ENCODE measurements at places on chromosomes 4 and X.
A peak's percentile ranks its signal among the peaks of the same experiment; 100 is the strongest.

DNA sequence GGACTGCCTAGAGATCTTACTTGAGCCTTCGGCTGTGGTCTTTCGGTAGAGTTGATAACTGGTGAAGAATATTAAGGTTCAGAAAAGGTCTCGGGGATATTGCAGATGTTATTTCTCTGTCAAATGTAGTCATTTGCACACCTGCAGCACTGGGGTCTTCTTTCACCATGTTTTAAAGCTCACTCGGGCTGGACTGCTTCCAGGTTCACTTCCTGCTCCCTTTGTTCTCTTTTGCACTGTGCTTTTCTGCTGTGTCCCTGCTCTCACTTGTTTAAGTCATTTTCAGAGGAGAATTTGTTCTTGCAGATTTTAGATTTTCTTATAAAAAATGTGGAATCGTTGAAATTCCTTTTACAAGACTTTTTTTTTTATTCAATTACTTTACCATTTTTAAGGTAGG is 68.5 kb downstream of the BMPR1B start:
- no peak for DNase-seq

GRCh38 chr4:147378780-147379179 is 102.1 kb upstream of the EDNRA start:
- no peak for DNase-seq

DNA sequence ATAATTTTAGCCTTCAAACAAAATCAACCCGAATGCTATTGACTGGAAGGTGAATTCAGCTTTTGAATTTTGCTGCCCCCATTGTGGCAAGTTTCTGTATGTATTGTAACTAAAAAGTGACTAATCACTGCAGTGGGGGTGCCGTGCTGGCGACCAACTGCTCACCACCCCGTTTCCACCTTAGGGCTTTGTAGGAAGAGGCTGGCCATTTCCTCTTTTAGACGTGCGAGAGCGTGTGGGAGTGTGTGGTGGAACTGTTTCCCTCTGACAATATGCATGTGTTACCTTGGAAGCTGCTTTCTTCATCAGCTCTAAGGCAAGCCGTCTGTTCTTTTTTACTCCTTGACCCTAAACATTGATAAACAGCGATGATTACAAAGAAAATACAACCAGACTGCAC is 78.8 kb downstream of the SEL1L3 start:
- no peak for DNase-seq

DNA sequence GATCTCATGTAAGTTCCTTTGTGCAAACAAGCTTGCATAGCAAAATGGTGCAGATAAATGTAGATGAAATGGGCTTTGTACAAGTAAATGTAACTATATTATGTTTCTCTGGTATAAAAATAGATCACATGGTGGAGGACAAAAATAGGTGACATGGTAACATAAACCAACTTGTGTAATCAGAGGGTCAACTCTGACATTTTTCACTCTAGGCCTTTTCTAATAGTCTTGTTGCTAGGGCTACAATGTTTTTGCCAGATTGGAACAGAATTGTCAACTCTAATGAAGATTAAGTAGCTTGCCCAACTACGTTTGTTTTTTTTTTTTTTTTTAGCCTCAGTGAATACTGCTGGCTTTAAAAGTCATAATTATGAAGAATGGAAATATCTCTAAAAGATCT is 11.5 kb downstream of the MAD2L1 start:
- DNase-seq, result no peak

DNA sequence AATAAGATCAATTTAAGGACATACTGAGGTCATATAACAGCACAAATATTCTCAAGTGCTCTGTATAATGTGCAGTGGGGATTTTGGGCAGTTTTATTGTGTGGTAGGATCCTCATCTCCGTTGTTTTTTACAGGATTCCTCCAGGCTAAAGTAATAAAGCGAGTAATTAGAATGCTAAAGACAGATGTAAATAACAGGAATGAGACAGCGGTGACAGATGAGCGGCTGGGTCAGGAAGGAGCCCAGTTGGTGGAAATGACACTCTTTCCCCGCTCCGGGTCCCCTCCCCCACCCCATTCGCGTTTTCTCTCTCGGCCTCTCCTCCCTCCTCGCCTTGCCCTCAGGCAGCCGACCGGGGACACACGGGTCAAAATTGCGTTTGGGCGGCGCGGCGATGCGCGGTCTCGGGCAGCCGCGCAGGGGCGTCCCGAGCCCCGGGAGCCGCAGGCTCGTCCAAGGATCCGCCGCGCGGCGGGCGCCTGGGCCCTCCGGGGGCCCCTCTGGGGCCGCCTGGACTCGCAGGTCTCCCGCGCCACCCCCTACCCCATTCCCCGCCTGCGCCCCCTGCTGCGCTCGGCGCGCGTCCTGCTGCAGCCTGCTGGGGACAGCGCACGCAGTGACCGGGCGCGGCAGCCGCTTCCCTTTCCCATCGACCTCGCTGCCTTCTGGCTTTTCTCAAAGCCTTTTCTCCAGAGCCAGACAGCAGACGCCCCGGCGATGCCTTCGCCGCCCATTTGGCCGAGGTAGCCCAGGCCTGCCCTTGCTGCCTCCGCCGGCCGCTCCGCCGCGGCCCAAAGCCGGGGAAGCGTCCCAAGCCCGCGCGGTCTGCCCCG is 16.2 kb downstream of the POU4F2 start:
- peak; percentile 7 for DNase-seq

DNA sequence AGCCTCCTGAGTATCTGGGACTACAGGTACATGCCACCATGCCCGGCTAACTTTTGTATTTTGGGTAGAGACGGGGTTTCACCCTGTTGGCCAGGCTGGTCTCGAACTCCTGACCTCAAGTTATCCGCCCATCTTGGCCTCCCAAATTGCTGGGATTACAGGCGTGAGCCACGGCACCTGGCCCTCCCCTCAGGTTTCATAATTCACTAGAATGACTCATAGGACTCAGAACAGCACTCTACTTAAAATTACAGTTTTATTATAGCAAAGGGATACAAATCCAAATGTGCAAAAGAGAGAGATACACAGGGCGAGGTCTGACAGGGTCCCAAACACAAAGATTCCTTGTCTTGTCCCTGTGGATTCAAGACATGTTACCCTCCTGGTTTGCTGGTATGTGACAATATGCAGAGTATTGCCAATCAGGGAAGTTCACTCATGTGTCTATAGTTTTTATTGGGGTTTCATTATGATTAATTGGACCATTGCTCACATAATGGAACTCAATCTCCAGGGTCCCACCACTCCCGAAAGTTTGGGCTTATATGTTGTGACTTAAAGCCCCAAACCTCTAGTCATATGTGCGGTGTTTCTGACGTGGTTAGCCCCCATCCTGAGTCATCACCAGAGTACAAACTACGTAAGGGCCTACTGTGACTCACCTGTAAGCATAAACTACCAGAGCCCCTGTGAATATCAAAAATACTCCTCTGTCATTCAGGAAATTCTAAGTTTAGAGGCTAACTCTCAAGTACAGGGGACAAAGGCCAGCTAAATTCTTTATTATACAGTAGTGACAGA is 5.2 kb downstream of the YIPF6 start:
- peak; percentile 93 for DNase-seq

DNA sequence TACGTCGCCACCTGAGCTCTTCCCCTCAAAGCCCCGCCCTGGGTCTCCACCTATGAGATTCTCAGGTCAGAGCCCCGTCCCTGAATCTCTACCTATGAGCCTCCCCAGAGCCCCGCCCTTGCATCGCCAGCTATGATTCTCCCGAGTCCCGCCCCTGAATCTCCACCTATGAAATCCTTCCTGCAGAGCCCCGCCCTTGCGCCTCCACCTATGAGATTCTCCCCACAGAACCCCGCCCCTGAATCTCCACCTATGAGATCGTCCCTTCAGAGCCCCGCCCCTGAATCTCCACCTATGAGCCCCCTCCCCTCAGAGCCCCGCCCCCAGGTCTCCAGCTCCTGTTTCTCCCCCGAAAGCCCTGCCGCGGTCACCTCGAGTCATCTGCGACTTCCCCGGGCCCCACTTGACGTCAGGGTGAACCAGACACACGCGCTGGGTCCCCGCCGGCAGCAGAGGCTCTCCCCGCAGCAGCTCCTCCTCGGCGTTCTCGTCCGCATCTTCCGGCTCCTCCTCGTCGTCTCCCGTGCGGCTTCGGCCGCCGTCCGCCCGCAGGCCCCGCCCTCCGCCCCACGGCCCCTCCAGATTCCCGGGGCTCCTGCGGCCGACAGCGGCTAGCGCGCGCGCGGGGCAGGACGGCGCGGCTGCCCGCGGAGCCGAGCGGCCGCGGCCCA is 393 bp downstream of the GTPBP6 start:
- DNase-seq, result peak; percentile 97

GRCh38 chr4:47413521-47413920 is 50.0 kb downstream of the COMMD8 start:
- DNase-seq, result no peak

DNA sequence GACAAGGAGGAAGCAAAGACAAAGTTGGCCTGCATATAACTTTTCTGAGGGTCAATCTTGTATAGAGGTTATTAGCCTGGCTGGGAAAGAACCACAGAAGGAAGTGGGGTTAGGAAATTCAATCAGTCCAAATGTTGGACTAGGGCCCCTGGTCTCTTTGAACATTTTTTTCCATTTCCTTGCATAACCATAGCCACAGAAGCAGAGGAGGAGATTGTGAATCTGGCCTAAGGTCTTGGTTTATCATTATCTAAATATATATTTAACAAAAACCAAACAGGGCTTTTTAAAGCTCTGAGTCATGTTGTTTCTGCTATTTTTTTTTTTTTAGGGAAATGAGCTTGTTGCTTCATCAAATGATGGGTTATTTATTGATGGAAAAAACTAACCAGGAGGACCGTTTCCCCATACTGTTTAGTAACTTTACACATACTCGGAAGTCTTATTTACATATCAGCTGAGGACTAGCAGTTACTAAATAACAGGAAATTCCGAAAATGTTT is 97.7 kb upstream of the ACSL4 start:
- DNase-seq, result peak; percentile 75

DNA sequence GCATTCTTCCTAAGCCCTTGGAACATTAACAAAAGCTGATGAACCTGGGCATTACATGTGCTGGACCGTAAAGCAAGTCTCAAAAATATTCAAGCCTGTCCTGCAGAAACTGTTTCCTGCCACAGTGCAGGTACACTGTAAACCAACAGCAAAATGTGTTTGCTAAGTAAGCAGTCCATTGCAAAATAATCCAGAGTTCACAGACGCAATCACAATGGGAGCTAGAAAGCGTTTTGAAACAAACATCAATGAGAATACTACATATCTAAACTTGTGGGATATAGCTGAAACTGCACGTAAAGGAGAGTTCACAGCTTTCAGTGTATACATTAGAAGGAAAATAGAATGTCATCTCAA is 61.6 kb downstream of the RGS12 start:
- DNase-seq, result no peak

DNA sequence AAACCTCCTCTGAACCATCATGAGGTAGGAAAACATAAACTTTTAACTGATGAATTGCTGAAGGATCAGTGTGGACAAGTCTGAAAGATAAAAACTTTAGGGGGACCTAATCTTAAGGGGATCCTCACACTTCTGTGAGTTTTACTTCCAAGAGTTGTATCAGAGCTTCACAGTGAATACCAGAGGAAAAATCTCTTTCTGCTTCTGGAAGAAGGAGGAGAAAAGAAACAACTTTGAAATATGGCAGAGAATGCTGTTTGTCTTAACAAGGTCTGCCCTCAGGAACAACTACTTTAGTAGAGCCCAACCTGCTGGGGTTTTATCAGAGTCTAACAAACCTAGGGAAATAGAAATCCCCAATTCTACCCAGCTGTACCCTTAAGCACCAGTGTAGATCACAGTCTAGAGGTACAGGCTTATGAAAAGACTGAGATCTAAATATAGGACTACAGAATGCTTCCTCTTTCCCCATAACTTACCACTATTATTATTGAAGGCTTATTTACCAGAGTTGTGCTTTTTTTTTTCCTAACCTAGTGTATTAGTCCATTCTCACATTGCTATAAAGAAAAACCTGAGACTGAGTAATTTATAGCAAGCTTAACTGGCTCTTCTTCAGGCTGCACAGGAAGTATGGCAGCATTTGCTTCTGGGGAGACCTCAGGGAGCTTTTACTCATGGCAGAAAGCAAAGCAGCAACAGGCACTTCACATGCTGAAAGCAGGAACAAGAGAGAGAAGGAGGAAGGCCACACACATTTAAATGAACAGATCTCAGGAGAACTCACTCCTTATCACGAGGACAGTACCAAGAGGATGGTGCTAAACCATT is 167.9 kb downstream of the CAMK2D start:
- DNase-seq, result no peak

GRCh38 chrX:24862343-24862742 is 153.4 kb downstream of the ARX start:
- peak; percentile 52 for DNase-seq

DNA sequence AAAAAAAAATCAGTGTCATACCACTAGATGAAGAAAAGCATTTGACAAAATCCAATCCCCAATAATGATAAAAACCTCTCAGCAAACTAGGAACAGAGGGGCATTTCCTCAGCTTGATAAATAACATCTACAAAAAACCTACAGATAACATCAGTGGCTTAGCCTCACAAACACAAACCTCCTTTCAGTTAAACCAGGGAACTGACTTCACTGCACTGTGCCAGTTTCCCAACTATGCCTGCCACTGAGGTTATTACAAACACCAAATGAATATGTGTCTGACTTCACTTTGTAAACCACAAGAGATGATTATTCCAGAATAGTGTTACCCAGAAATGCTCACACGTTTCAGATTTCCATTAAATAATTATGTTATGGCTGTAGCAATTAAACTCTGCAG is 15.3 kb downstream of the MTMR8 start:
- no peak for DNase-seq

GRCh38 chrX:93932471-93933220 is 258.6 kb downstream of the FAM133A start:
- no peak for DNase-seq

DNA sequence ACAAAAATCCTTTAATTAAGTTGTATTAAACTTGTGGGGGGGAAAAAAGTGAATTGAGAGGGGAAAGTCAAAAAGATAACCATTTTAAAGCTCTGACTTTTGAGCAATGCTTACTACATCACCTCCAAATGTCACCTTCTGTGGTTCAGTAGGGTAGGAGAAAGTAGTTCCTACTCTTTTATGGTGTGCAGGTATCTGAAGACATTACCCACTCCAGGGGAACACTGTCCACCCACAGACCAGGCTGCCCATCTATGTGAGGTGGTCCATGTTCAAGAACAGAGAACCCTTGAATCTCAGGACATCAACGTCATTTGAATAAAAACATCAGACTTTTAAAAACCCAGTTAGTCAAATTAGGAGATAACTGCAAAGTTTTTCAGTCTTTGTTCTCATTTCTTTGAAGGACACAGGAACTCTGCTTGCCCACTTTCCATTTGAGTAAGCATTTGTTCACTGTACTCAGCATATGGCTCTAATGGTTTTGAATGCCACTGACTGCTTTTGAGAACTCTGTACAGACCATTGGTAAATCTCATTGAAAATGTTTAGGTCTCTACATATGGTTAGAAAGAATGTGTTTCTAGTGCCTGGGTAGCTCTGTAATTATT is 18.4 kb downstream of the NMU start:
- DNase-seq, result no peak

Measured in IMR-90 (cell line).